ENCODE measurements at places on chromosomes 16 and 17.

DNA sequence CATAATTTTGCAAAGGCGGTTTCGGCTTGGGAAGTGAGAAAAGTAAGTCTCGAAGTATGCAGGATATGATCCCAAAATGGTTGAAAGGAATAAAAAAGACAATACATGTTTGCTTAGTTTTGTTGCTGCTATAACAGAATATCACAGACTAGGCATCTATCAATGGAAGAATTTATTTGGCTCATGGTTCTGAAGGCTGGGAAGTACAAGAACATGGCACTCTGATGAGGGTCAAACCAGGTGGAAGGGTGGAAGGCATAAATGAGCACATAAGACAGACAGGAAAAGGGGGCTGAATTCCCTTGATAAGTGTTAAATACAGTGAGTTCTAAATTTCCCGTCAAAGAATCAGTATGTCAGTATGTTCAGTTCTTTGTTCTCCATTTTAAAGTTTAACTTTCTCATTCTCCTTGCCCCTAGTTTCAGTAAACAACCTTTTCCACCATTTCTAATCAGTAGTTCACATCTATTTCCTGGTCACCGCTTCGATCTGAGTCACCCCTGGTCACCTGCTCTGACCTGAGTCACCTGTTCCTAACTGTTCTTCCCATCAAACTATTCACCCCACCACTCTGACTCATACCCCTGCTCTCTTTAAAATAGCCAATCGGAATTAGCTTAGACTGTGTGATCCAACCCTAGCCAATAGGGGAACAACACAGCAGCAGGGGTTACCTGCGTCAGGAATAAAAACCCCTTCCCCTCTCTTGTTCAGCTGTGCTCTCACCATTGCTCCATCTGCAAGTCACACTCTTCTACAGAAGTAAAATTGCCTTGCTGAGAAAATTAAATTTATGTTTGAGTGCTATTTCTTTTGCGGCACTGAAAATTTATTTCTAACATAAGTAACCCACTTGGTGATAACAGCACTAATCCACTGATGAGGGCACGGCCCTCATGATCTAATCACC is 240.8 kb downstream of the STX8 start:
- no peak for DNase-seq

DNA sequence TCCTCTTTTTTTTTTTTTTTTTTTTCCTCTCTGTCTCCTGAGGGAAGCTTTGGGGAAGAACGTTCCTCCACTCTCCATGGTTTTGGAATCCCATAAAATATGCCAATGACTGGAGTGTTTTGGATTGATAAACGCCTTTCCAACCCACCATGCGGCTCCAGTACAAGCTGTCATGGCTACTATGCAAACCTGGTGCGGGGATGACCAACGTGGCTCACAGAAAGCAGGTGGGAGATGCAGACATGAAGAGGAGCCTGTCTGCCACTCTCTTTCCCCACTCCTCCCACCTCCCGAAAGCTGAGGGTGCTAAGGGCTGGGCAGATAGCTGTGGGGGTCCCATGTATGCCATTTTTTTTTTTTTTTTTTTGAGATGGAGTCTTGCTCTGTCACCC is 69.9 kb upstream of the SEC14L1 start:
- DNase-seq, result no peak

DNA sequence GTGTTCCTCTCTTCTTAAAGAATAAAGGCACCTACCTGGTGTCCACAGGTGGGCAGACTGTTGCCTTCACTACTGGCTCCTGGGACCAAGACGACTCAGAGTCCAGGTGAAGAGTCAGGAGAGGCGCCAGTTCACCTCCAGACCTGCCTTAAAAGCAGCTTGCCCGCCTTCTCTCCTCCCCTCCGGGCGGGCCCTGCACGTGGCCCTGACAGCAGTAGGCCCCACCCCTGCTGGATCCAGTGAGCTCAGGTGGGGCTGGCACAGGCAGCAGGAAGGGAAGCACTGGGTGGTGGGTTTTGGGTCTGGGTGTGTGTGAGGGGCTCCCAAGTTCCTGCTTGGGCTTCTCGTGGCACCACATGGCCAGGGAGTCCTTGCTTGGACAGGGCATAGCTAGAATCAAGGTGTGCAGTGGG is at the start of gene TNS4:
TSS of gene TNS4 (minus strand) at position 125 of the 413 bp plus-strand sequence. CDS start 5,198 bp downstream, outside the sequence.
- DNase-seq, result peak; percentile 66

GRCh38 chr17:65987988-65988387 is 203.9 kb downstream of the CEP112 start:
- DNase-seq, result peak; percentile 48

DNA sequence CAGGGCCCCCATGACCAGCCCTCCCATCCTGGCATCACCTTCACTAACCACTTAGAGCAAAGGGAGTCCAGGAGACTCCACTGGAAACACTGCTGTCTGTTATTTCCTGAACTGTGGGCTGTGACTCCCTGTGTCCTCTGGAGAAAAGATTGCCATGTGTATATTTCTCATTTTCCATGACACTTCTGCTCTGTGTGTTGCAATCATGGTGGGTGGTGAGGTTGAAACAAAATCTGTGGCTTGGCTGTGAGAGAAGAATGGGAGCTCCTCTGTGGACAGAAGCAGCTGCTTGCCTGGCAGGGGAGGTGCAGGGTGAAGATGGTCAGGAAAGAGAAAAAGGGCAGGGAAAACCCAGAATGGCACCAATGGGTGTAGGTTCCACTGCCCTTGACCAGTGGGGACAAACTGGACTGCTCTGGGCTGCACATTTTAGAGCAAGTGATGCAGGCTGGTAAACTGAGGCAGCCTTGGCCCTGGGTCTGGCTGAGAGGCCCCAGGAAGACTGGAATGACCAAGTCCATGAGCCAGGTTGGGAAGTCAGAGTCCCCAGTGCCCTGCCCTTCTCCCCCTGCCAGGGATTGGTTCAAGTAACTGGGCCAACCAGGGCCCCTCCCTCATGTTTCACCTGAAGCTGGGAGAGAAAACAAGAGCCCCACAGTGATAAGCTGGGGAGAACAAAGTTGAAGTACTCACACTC is 314.3 kb downstream of the C16orf95 start:
- DNase-seq, result no peak

DNA sequence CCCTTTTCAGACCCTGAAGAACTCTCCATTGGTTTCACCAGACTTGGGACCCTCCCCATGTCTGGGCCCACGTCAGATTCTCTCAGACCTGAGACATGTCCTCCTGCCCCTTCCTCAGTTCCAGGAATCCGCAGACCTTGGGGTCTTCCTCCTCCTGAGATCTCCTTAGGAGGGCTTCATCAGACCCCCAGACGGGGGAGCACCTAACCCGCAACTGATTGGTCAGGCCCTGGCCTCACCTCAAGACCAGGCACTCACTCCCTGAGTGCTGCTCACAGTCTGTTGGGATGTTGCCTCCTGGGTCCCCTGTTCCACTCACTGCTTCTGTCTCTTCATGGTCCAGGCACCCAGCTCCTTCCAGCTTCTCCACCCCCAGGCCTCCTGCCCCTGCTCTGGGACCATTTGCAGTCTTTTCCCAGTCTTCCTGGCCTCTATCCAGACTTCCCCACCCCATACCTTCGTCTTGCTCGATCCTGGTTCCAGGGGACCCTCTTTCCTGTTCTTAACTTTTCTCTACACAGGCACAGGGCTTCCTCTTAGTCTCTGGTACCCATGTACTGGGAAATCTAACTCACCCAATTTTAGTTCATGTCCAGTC is 1.2 kb downstream of the GID4 start:
- no peak for DNase-seq

DNA sequence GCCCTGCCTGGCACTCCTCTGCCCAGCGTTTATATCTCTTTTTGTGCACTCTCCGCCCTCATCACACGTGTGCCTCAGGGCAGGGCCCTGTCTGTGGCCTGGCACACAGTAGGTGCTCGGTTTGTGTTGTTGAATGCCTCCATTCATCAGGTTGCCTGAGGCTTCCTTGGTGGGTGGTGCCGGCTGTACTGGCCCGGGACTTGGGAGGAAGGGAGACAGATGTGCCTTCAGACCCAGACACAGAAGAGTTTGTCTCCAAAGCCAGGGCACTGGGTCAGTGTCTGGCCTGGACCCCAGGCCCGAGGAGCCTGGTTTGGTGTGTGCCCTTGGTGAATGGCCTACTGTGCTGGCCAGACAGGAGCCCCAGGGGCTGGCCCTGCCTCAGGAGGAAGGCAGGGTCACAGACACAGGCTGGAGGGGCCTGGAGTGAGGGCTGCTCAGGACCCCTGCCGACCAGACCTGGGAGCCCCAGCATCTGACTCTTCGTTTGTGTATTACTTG is 71.6 kb downstream of the RAI1 start:
- DNase-seq, result no peak

DNA sequence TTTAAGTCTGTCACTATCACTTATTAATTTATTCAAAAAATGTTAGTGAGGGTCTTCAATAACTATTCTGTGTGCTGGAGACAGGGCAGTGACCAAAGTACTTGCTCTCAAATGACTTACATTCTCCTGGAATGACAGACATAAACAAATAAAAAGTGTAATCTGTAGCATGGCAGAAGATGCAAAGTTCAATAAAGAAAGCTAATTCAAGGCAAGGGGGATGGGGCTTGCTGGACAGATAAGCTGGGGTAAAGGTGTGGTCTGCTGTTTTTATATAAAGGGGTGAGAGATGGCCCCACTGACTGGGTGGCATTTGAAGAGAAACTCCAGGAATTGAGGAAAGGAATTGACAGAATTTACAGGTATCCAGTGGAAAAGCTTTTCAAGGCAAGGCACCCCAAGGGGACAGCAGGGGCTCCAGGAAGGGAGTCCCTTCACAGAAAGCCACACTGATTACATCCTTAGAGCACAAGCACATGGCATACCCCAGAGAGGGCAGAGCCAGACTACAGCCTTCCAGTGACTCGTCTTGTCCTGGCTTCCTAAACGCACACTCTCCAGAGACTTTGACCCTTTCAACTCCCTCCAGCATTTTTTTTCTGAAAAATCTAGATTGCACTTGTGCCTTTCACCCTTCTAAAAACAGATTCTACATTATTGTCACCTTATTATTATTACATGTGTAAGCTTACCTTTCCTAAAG is 123.7 kb upstream of the HS3ST3A1 start:
- no peak for DNase-seq

DNA sequence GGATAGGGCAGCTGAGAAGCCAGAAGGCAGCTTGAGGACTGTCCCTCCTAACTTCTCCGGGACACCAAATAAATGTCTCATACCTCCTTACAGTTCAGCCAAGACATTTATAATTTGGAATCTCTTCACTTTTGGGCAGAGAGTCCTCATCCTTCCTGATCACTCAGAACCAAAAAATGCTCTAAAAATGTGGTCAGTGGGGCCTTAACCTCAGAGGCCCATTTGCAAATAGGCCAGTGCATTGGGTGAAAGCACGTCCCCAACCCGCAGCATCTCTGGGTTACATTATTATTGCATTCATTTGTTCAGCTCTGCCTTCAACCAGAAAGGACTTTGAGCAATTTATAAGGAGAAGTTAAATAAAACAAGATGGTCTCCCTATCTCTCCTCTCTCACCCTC is 112.4 kb upstream of the IRX3 start:
- no peak for DNase-seq

- peak; percentile 24 for DNase-seq
These were observed 128.2 kb upstream of the MED13 start for GRCh38 chr17:62193249-62193648.

DNA sequence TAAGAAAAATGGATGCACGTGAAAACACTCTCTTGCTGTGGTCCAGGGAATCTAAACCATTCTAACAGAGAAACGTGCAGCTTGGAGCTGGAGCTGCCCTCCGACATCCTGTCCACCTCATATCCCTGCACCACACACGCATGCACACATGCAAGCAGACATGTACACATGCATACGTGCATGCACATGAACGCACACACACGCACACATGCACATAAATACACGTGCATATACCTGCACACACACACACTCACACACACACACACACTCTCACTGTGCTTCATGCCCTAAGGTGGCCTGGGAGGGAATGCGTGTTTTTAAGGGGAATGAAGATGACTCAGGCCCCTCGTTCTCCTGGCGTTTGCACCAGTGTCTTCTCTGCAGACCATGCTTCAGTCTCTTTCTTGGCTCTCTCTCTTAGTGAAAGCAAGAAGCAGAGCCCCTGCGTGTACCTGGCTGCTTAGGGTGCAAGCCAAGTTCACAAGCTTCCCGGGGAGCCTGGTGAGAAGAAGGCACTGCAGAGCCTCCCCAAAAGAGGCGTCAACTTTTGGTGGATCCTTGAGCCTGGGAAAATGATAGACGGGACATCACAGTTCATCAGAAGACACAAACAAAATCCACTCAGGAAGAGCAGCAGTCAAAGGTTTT is 72.8 kb downstream of the GOSR1 start:
- DNase-seq, result no peak

GRCh38 chr17:17661834-17662385 is 19.3 kb upstream of the RAI1 start:
- no peak for DNase-seq

- no peak for DNase-seq
These were observed 46.7 kb downstream of the RNF157 start for GRCh38 chr17:76193591-76193990.

DNA sequence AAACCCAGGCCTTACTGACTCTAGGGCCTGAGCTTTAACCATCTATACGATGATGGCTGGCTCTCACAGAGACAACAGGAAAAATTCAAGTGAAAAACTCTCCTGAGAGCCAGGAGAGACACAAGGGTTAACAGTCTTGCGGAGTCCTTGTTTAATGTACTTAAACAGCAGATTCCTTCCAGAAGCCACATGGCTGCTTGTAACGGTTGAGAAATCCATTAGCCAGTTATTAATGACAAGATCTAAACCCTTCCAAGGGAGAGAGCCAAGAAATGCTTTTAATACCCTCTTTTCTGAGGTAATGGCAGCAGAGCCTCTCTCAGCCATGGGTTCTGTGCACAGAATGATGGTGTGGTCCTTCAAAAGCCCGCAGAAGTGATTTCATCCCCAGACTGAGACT is 5.2 kb upstream of the ALDOA start:
- DNase-seq, result no peak

DNA sequence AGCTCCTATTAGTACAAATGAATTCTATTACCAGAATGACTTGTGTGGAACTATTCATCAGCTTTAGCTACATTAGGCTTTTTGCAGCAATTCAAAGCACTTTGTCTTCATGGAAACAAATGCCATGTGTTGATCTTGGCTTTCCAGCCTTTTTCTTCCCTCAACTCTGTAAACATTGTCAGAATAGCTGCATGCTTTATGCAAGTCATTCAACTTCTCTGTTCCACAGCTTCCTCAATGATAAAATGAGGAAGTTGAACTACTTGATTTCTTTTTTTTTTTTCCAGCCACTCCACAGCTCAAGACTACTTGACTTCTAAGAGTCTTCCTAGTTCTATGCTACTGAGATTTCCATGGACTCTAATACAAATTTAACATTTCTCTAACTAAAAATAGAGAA is 41.1 kb downstream of the KIAA0753 start:
- DNase-seq, result no peak

- DNase-seq, result no peak
These were observed 24.0 kb downstream of the LIMD2 start for GRCh38 chr17:63675607-63676546.

DNA sequence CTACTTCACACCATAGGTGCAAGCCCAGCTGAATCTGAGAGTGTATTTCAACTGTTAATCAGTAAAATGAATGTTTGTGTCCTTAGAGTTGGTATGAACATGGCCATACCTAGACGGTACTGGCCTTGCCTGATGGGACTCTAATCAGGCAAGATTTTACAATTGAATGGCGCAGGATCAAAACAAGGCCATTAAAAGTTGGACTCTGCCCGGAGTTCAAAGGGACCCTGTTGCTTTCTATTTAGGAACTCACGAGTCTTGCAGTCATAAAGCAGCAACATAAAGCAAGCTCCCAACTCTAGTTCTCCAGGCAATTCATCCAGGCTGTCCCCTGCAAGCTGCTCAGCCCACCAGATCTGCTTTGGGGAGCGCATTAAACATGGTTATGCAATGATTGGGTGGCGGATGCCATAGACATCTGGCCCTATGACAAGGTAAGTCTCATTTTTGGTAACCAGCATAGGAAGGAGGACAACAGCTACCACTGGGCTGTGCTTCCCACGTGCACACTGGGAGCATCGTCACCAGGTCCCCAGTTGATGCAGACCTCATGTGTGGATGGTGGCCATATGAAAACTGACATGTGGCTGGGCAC is 8.8 kb downstream of the TMEM186 start:
- no peak for DNase-seq
